ENCODE measurements at places on chromosomes 6 and 20. TPM values are rescaled to one million over a fixed set of nuclear protein-coding genes. Genes with fewer than 3 reads are reported as not detected.

- DNase-seq, result no peak
Observed at GRCh38 chr20:51525241-51526105, 17.0 kb downstream of the NFATC2 start.

VNN1 gene
- 0.24 TPM for polyA plus RNA-seq

DNA sequence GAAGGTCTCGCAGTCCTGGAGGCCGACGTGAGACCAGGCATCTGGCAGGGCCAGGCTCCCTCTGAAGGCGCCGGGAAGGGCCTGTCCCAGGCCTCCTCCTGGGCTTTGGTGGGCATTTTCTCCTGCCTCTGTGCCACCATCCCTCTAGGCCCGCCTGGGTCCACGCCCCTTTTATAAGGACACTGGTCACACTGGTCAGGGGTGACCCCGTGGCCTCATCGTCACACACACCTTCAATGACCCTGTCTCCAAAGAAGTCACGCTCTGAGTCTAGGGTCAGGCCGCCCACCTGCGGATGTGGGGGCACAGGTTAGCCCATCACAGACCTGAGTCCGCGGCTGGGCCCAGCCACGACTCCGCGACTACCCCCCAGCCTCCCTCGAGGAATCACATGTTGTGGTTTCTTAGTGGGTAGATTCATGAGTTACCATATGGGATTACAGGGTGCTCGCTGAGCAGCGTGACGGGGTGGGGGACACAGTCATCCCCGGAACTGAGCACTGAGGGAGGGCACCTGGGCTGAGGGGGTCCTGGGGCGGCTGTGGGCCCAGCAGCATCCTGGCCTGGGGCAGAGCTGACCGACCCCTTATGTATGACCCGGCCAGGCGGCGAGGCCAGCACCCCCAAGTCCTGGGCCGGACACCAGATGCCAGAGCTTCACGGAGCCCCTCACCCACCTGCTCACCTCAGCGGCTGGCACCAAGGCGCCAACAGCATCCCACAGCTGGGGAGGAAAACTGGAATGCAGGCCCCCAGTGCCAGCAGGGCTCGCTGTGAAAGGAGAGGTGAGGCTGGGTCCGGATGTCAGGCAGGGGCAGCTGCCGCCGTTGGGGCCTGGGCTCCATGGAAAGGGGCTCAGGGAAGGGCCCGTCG is 115.9 kb downstream of the DLL1 start:
- no peak for DNase-seq

LRRC73 gene
- polyA plus RNA-seq, result 0.10 TPM

RSPO4 gene
- 0.11 TPM for polyA plus RNA-seq

DNA sequence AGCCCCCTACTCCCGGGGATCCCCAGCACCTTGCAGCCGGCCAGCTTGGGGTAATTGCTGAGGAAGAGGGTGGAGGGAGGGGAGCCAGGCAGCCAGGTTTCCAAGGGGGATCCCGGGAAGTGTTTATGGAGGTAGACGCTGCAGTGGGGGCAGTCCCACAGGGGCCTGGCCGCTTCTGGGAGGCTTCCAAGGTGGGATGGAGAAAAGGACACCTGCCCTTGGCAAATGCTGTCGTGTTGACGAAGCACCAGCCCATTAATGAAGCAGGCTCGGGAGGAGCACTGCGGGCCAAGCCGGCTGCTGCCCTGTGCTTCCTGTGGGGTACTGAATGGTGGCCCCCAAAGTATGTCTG is 82.4 kb downstream of the TMEM242 start:
- no peak for DNase-seq

All from muscle of back (tissue), 13 donors.